ENCODE measurements at places on chromosomes 5 and 9.

- no peak for DNase-seq
These were observed 16.9 kb downstream of the SEMA4D start for GRCh38 chr9:89480825-89481537.

GRCh38 chr5:149747141-149747832, 17.2 kb downstream of the PPARGC1B start:
- DNase-seq: no peak

DNA sequence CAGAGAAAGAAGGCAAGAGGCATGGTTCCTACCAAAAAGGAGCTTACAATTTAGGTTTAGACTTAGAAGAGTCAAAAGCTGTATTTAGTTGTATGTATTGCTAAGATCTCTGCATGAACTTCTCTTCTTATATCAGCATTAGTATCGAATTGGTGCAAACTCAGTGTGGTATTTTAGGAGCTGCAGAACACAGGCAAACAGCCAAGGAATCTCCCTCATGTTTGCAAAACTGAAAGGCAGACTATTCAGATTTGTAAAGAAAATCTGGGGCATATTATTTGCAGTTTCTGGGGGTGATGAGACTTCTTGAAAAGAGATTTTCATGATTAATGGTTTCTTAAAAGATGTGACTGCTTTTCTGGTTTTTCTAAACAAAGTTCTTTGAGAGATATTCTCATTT, 252.7 kb downstream of the CEMIP2 start:
- DNase-seq: no peak

GRCh38 chr9:84226126-84226525, 114.4 kb downstream of the SLC28A3 start:
- no peak for DNase-seq

DNA sequence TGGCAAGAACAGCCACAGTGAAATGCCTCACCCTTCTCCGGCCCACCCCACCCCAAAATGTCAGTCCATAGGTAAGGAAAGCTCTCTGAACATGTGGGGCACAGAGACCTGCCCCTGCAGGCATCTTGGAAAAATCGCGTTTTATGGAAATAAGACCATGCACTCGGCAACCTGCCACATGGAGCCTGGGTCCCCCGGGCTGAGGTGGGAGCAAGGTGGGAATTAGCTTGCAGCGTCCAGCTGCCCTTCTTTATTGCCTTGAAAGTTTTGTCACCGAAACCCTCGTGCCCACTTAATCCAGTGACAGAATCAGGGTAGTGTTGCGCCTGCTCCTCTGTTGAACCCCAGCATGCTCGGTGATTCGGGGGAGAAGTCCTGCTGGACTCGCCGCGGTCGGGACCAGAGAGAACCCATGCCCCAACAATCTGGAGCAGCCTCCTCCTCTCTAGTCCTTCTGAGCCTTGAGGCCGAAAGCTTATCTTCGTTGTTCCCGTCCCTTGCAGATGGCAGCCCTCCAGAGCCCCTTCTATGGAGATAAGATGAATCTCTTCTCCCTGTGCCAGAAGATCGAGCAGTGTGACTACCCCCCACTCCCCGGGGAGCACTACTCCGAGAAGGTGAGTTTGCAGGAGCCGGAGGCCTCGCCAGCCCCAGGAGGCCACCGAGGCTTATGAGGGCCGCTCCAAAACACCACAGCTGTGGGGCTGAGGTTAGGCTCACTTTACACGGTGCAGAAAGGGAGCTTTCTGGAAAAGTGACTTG, 67.9 kb downstream of the PSMB7 start:
- no peak for DNase-seq

GRCh38 chr9:130997925-130998596, 10.9 kb upstream of the LAMC3 start:
- peak; percentile 95 for DNase-seq

Measured in GM03348 (cell line).